PC-9 (cell line): ENCODE measurements at places on chromosomes 6 and 20.

DNA sequence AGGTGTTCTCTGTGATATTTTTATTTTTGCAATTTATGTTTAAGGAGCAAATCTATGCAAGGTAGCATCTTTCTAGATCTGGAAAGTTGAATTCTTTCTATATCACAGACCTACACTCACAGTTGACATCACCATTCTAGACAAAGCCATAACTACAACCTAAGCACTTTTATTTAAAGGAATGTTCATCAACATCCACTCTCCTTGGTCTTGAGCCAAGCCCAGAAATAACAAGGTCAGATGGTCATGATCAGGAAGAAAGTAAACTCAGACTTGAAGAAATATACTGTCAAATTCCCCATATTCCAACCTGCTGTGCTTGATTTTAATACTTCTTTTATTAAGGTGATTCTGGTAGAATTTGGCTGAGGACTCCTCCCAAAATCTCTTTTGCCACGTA, 32.2 kb downstream of the MMUT start:
- no peak for DNase-seq

DNA sequence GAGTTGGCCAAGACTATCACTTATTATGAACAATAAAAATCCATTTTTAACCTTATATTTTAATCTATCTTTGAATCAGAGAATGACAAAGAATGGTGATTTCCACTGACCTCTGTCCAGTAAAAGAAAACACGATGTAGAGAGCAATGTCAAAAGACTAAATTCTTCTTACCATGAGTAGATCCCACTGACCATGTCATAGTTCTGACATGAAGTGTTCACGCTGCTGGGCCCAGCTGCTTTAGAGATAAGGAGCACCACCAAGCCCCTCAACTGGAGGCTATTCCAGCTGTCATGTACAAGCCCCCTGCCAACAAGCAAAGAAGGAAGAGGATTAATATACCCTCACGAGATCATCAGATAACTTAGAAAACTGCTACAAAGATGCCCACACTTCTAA, 125.3 kb downstream of the PDSS2 start:
- DNase-seq, result no peak

GRCh38 chr6:146650799-146651481, 52.2 kb downstream of the ADGB start:
- no peak for DNase-seq

DNA sequence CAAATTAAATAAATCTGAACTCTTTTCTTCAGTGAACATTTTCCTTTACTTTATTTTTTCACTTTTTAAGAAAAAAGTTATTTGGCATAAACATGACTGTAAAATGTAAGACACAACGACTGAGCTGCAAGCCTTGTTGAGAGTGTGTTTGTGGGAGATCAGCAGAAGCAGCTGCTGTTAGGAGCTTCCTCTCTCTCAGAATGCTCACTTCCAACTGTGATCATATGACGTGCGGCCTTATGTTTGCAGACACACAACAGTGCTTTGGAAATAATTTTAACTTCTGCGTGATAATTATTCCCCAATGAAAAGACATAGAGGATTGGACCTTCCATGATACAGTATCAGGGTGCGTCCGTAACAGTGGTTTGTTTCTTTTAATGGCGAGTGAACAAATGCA, 104.0 kb downstream of the ARHGAP18 start:
- no peak for DNase-seq

GRCh38 chr6:57024321-57024720, 22.2 kb upstream of the KIAA1586 start:
- DNase-seq, result no peak
